ENCODE measurements at places on chromosomes 2 and 18.

DNA sequence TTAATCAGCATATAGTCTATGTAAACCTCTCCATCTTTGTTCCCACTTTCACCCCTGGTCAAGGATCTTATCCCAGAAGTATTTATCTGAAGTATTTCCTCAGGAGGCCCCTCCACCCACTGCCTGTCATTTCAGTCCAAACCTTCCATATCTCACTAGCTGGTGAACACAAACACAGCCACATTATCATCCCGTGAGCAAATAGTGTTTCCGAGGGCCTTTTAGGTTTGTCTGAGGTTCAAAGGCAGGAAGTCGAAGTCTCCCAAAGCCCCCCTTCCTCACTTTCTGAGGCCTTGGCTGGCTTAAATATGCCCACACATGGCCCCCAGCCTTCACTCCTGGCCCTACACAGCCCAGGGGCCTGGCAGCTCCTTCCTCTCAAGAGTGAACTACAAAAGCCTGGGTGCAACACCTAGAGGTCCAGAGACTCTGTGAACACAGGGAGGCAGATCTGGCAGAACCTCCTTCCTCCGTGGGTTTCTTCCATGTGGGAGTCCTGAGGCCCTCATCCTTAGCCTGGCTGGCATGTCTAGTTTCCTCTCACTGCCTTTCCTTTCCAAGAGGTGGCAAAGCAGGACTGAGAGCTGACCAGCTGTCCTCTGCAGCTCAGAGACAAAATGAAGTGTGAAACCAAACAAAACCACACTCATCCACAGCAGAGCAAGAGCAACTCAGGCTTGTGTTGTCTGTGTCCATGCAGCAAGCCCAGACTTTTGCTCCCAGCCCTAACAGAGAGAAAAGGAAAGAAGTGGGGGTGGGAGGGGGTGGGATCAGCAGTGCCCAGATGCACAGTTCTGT lies 264.2 kb downstream of the SS18 start:
- no peak for DNase-seq

DNA sequence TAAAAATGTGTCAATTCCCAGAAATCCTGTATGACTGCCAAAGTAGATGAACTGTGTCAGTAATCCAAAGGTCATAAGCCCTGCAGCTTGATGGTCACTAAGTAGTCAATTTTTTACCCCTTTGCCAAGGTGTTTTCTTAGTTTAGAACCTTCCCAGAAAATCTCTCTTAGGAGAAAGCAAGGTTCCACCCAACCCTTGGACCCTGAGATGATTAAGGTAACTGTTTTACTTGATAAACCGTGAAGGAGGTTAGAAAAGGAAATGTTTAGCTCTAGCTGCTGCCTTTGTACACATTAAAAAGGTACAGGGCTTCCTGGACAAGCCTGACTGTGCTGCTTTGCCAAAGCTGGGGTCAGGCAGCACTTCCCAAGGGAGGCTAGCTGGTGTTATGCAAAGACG lies 24.4 kb upstream of the LRP2 start:
- no peak for DNase-seq

- no peak for DNase-seq
Measured at GRCh38 chr2:80016171-80016570, 288.4 kb downstream of the LRRTM1 start.

- no peak for DNase-seq
Measured at GRCh38 chr2:238643400-238643907, 204.4 kb upstream of the TWIST2 start.

DNA sequence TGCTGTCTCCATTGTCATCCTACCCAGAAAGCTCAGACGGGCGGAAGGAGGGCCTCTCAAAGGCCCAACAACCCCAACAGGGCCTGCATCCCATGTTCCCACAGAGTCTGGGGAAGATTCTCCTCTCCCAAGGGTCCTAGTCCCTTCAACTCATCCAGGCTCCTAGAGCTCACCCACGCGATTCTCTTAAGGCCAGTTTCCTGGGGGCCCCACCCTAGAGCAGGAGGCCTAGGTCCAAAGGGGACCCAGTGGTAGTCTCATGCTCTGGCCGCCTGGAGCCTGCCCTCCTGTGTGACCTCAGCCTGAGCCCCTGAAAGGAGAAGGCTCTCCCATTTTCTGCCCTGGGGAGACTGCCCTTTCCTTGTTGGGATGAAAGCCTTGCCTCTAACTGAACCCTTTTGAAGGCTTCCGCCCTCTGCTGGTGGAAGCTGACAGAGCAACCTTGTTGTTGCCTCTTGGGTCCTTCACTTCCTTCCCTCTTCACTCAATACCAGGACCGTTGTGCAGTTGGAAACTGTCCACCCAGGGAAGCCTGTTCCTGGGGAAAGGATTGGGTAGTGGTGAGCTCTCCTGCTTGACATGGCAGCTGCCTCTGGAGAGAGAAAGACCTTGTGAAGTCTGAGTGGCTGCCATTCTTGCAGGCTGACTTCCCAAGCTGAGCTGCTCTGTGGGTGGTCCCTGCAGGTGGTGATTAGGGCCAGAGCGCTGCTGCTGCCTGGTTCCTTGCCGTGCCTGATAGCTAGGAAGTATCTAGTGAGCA lies 86.0 kb upstream of the ALPP start:
- DNase-seq = peak; percentile 56

GRCh38 chr2:173159791-173160463 lies 84.3 kb downstream of the MAP3K20 start:
- DNase-seq = no peak

DNA sequence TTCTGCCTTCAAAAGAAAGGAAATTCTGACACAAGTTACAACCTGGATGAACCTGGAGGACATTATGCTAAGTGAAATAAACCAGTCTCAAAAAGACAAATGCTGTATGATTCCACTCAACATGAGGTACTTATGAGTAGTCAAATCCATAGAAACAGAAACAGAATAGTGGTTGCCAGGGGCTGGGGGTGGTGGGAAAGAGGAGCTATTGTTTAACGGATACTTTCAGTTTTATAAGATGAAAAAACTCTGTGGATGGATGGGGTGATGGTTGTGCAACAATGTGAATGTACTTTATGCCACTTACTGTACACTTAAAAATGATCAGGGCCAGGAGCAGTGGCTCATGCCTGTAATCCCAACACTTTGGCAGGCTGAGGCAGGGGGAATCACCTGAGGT lies 15.4 kb downstream of the SLC35F5 start:
- no peak for DNase-seq

DNA sequence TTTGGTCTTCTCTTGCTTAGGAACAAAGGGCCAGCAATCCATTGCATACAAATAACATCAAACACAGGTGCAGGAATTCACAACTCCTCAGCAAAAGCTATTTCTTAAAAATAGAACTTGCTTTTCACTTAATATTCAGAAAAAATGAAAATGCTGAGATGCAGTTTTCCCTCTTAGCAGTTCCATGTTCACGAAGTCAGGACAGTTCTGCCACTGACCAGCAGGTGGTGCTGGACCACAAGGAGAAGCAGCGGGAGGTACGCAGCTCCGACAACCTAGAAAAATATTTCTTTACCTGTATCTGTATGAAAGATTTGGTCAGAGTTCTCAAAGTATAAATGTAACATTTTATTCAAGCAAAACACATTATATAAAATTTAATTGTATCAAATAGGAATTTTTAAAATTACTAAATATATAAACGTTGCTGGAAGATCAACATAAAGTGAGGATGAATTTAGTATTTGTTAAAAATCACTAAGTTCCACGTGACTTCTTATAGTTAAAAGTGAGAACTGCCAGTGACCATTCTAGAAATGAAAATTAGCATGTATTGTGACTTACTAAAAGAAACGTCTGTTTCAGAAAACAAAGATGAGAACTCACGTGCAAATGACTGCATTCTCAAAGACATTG lies 48.8 kb downstream of the ADNP2 start:
- DNase-seq = peak; percentile 55

- DNase-seq = no peak
Measured at GRCh38 chr2:105442056-105442455, 43.2 kb upstream of the FHL2 start.

GRCh38 chr18:32595832-32596231 lies 125.2 kb upstream of the GAREM1 start:
- no peak for DNase-seq

GRCh38 chr18:23845988-23846630 lies 156.9 kb downstream of the LAMA3 start:
- DNase-seq = no peak

DNA sequence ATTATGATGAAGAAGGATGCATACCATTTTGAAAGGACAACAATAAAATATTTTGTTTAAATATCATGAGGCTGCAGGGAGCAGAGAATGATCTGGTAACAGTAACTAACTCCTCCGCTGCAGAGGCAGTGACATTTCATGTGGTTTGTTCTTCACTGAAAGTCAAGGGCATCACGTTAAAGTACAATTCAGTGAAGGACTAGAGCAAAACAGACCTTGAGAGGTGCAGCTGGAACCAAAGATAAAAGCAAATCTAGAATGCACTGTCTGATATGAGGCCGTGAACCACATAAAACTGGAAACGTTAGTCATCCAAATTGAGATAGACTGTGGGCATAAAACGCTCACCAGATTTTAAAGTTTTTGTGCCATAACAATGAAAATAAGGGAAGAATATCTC lies 522.9 kb upstream of the TNP1 start:
- no peak for DNase-seq

GRCh38 chr2:201111096-201111495 lies 4.9 kb upstream of the CFLAR start:
- no peak for DNase-seq

GRCh38 chr2:126906781-126907180 lies 8.1 kb downstream of the TEX51 start:
- DNase-seq = no peak

- DNase-seq = no peak
Measured at GRCh38 chr2:227132986-227133385, 31.0 kb downstream of the COL4A4 start.

GRCh38 chr2:112633708-112634107 lies 12.0 kb upstream of the SLC20A1 start:
- DNase-seq = no peak

DNA sequence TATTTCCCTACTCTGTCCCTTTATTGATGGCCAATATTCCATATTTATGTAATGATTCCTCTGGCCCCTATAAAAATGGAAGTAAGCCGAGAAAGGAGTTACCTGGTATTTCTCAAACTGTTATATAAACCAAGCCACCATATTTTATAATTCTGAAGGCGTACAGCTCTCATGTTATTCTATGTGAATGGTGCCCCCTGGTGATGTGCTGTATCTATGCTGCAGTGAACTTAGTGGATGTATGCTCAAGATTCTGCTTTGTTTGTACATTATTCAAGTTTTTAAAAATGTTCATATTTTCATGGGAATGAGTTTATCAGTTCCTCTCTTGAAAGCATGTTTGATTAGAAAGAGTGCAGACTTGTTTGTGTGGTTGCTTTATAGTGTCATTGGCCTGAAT lies 194.5 kb upstream of the LRRTM1 start:
- no peak for DNase-seq

DNA sequence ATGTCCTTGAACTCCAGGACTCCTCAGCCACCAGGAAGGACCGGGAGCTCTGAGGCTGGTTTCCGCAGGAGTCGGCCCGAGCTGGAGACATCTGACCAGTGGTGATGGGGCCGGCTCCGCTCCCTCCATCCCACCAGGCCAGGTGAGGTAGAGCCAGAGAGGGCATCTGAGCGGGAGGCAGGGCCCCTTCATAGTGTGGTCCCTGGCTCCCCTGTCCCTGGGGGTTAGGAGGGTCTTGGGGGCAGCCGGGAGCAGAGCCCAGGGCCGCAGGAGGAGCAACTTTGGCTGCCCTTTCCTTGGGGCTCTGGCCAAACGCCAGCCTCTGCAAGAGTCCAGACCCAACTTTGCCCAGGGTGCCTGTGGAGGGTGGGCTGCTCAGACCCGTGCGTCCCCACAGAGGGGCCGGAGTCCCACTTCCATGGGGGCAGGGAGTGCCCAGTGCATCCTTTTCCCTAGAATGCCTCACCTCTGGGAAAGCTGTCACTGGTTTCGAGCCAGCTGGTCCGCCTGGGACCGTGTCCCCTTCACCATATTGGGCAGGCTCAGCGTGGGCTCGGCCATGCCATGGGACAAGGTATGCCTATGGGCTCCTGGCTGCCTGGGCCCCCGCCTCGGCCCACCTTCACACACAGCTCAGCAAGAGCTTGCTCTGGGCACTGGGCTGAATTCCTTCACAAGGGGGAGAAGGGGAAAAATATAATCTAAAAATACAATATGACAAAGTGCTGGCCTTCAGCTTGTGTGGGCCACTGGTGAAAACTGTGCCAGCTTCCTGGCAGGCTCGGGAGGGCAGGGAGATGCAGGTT lies 148.6 kb downstream of the TWIST2 start:
- DNase-seq = no peak

DNA sequence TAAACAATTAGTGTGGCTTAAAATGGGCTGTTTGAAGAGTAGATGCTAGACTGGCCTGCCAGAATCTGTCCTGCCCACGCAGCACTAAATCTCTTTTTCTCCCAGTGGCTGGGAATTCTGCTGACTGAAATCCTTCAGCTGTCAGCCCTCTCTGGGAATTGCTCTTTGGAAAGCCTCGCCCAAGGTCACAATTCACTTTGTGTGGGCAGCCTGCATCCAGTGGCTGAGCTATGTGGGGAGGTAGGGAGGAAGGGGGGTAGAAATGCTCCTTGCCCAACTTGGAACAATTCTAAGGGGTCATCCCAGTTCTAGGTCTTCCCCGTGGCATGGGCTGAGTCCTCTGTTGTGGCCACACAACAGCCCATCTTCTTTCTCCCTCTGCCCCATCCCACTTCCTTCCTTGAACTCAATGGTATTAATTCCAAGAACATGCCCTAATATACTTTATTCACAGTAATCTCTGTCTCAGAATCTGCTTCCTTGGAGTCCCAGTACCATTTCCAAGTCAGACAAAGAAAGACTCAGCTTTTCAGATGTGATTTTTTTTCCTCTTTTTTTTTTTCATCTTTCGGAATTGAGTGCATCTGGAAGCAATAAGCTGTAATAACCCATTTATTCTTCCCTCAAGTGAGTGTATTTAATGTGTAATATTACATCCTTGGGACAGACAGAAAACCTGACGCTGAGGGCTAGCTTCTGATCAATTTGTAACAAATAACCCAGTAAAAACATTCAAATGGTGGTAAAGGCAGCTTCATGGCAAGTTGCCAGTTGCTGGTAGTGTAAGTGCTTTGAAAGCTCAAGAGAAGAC lies 189.4 kb downstream of the GPD2 start:
- no peak for DNase-seq

DNA sequence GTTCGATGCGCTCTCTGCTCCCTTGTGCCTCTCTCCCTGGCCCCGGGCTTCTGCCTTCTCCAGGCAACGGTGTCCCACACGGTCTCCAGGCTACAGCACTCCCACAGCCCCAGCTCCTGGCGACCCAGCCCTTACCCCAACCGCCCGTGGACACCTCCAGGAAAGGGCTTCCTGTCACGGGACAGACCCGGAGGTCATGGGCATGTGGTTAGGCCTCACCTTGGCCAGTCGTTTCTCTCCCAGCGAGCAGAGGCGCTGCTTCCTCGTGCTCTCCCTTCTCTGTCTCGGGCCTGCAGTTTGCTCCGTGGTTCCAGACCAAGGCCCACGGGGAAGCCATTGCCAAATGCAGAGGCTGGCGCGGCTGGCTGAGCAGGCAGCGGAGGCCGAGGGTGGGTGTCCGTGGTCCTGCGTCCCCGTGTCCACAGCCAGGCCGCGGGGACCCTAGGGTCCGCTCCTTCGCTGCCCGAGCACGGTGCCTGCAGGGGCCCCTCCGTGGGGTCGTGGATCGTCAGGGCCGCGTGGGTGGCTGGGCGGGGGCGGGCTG lies 61.0 kb upstream of the IL1RL1 start:
- no peak for DNase-seq

GRCh38 chr2:207491086-207491485 lies 38.7 kb upstream of the CREB1 start:
- DNase-seq = no peak

- DNase-seq = no peak
Measured at GRCh38 chr18:63895190-63895589, 7.7 kb downstream of the SERPINB2 start.
